ENCODE measurements at places on chromosomes 11 and 22.

DNA sequence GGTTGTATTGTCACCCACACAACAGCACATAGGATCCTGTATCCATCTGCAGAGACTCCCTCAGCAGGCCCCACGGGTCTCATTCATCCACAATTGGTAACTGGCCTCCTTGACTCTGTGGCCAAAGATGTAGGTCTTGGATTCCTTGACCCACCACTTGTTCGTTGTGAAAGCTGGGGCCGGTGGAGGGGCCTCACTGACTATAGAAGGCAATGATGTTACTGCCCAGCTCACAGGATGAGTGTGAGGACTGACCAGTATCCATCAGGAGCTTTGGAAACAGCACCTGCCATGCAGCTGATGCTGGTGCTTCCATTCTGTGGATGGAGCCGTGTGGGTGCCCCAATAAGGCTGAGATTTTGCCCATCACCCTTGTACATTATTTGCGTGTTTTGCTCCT is 615.7 kb downstream of the BRD1 start:
- no peak for DNase-seq

DNA sequence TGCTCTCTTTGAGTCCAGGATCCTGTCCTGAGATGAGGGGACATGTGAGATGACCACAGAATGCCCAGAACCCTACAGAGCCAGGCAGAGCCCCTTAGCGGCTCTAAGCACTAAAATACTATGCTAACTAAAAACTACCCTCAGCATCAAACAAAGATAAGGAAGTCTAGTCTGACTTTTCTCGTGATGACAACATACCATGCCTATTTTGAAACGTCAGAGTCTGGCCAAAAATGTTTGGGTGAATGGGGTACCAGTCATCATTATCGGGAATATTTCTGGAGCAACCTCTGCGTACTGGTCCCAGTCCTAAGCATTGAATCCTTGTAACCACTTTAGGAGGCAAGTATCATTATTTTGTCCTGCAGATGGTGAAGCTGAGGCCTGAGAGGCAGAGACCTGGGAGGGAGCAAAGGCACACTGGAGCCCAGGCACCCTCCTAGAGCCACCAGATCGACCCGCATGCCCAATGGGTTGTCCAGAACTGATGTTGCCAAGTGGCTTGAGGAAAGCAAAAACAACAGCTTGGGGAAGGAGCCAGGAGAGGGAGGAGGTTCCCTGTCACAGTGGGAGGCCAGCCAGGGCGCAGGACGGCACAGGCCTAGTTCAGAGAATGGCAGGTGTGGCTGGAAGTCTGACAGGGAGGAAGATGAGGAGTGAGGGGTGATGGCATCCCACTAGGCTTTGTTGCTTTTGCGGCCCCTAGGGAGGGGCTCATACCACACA is 7.2 kb upstream of the OSM start:
- no peak for DNase-seq

- DNase-seq, result no peak
These were observed 63.8 kb upstream of the WNT7B start for GRCh38 chr22:46040471-46041465.

DNA sequence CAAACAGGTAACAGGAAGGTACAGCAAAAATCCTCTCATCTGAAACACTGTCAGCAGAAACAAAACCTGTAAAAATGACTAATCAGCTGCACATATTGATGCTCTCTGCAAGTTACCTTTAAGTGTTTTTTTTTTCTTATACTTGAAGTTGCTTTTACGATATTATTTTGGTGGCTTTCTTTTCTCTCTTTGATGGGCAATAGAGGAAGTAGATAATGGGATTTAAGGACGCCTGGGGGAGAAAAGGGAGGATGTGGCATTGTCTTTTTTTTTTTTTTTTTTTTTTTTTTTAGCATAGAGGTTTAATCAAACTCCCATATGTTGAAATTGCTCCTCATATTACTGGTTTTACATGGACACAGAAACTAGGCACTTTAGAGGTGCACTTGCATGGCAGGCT is 11.4 kb upstream of the ADSL start:
- DNase-seq, result no peak

DNA sequence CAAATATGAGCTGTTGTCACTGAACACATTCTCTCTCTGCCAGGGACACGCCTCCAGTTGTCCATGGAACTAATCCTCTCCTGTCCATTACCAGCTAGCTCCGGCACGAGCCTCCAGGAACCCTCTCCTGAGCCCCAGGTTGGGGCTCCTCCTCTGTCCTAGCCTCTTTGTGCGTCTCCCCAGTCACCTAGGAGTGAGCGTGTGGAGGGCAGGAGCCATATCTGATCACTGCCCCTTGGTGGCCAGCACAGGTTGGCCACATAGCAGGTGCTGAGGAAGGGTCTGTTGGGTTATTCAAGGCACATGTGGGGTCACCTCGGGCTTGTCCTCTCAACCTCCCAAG is 2.5 kb downstream of the SYVN1 start:
- DNase-seq, result no peak

- no peak for DNase-seq
These were observed 19.1 kb downstream of the OR51E1 start for GRCh38 chr11:4662876-4663275.
